ENCODE measurements at places on chromosomes 3 and 15. TPM values are rescaled to one million over a fixed set of nuclear protein-coding genes. Genes with fewer than 3 reads are reported as not detected.

- no peak for DNase-seq
These were observed 6.6 kb downstream of the CBLB start for GRCh38 chr3:105862217-105862616.

- no peak for DNase-seq
These were observed 6.0 kb upstream of the WDR6 start for GRCh38 chr3:49001155-49001554.

- DNase-seq: no peak
These were observed 23.0 kb downstream of the ACSBG1 start for GRCh38 chr15:78211189-78211921.

- no peak for DNase-seq
These were observed 101.7 kb upstream of the ZNF717 start for GRCh38 chr3:75886971-75887526.

DNA sequence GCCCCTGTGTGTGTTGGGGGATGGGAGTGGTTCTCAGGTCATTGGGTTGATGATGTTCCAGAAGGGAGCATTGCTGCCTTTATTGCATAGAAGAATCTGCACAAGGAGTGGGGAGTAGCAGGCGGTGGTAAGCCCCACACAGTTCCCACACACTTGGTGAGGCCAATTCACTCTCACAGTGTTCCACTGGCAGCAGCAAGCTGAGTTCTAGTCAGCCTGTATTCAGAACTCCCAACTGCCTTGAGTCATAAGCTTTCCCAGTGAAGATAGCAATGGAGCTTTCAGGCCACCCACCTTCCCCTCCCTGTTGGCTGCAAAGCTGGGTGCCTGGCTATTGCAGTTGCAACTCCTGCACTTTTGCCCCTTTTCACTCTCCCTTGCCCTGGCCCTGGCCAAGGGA, 181.1 kb upstream of the RBMS3 start:
- DNase-seq: no peak

GRCh38 chr3:64873400-64873799, 185.6 kb upstream of the ADAMTS9 start:
- DNase-seq: no peak

GRCh38 chr3:101631098-101631796, 45.7 kb downstream of the ZBTB11 start:
- DNase-seq: no peak

DNA sequence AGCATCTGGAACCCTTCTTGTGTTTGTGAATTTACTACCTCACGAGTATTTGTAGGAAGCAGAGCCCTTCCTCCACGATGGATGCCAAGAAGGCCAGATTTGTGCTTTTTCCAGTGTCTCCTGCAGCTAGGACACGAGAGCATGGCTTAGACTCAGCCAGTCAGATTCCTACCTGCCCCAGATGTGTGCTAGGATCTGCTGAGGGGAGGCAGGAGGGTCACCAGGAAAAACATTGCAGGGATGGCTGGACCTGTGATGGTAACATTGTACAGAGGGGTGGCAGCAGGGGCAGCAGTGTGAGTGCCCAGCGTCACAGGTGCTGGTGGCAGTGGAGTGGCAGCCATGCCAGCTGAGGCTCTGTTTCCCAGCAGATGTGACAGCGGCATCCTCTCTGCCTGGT, 285.3 kb downstream of the FAM43A start:
- DNase-seq: no peak

DNA sequence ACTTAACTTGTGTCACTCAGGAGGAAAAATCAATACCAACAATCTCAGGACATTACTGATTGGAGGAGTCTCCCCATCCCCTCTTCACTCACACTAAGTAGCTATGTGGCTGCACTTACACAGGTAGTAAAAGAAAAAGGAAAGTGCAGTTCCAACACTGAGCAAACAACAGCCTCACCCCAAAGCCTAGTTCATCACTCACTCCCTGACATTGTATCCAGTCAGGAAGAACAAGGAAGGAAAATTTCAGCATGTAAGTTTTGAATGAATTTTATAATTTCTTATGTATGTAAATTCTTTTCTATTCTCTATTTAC, 273.4 kb downstream of the IGSF11 start:
- DNase-seq: no peak

DNA sequence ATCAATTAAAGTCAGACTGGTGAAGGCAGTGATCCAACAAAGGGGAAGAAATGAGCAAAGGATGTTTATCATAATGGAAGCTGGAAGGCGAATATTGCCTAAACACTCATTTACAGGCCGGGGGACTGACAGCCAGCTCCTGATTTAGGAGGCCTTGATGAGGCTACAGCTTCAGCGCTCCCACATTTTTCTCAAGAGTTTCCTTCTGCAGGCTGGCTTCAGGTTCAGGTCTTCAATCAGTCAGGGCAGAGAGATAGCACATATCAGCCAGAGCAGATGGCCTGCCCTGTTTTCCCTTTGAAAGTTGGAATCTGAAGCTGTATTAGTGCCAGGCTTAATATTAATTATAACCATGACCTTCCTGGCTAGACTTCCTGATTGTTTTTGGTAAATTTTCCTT, 218.9 kb downstream of the SV2B start:
- DNase-seq: no peak

- DNase-seq: no peak
These were observed 43.3 kb downstream of the TGFBR2 start for GRCh38 chr3:30649572-30650318.

DNA sequence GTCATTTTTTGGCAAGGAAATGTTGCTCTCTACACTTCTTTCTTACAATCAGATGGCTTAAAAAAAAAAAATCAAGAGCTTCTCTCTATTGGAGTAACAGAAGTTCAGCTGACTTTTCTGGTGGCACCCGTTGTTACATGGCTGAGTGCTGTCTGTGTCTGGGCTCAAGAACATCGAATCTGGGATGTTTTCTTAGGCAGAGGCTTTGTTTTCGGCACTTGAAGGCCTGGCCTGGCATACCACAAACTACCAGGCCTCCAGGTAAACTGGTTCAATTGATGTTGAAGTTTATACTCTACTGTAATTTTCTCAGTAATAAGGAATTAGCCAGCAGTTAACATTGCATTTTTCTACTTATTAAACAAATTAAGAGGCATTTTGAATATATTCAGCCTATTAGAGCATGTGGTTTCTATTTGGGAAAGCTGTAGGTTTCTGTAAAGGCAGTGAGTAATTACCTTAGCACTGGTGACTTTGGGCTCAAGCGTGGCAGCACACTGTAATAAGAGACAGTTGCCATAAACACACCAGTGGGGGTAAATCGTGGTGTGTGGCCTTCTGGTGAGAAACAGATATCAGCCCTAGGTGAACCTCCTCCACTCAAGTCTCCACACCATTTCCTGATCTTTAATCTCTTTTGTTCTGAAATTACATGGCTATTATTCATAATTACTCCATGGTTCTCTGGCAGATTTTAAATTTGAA, 544.7 kb downstream of the MECOM start:
- DNase-seq: no peak

DNA sequence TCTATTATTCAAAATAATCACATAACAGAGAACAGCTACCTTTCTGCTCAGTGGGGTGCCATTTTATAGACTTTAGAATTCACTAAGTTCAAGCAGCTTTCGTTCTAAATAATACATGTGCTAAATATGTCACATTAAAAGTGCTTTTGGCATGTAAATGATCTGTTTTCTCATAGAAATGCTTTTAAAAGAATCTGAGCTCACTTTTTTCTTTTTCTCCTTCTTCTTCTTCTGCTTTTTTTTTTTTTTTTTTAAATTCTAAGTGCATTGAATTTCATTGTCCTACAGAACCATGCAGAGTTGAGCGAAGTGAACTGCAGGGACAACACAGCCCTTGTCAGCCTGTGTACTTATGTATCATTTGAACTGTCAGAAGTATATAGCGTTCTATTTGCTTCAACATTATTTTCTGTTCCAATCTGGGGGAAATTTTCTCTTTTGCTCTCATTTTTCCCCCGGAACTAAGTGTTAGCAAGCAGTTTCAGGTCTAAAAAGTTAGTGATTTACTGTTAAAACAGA, 193.8 kb upstream of the TMCO5A start:
- no peak for DNase-seq

DNA sequence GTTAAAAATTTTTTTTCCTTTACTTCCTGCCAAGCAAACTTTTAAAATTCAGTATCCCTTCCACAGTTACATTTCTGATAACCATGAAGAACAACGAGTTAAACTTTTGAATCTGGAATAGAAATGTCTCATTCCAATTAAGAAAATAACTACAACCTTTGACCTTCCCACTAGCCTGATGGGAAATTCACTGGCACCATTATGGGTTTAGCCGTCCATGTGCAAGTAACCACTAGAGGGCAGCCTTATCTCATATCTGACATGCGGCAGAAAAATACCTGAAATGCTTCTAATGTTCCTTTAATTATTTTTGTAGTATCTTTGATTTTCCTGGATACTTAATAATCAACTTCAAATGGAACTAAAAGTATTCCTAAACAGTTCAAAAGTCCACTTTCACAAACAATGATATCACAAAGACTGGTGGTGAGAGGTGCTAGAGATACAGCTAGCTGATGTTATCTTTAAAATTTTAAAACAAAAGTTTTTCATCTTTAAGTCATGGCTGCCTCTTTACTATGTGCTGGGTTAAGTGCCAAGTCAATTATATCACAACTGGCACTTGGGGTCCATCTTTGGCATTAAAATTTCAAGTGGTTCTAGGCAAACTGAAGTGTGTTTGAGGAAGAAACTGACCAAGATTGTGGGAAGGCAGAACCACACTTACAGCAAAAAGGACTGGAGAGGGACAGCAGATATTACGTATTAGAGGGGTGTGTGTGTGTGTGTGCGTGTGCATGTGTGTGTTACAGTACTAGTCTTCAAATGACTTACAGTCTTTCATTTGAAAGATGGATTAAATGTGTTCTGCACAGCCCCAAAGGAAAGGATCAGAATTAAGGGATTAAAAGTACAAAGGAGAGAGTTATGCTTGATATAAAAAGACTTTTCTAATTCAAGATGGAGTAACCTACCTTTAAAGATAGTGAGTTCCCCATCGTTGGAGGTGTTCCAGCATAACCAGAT, 107.1 kb upstream of the ICE2 start:
- no peak for DNase-seq

FANCD2OS gene
- not detected for total RNA-seq

NR1I2 gene
- total RNA-seq: 0.11 TPM

COL6A5 gene
- not detected for total RNA-seq

MAGEL2 gene
- total RNA-seq: not detected

AP4E1 gene
- 6.0 TPM for total RNA-seq

MAPKBP1 gene
- 15.1 TPM for total RNA-seq

OXSR1 gene
- 24.0 TPM for total RNA-seq

SLCO2A1 gene
- total RNA-seq: 8.3 TPM

All from Right ventricle myocardium superior (tissue), 1 donor.